ENCODE measurements at places on chromosomes 1 and 21. TPM values are rescaled to one million over a fixed set of nuclear protein-coding genes. Genes with fewer than 3 reads are reported as not detected.

Gene ST6GALNAC5
- total RNA-seq = not detected

Gene HSPG2
- 26.8 TPM for total RNA-seq

Gene MR1
- total RNA-seq = 8.1 TPM

Gene A3GALT2
- not detected for total RNA-seq

Gene FAM78B
- total RNA-seq = 0.92 TPM

Gene CIART
- 0.51 TPM for total RNA-seq

Gene BMP8B
- total RNA-seq = 0.19 TPM

Gene XPR1
- 14.3 TPM for total RNA-seq

Gene SLAMF6
- total RNA-seq = 1.0 TPM

Gene LMOD1
- total RNA-seq = 4.4 TPM

Gene TBX19
- 0.33 TPM for total RNA-seq

All from liver (tissue), 10 donors.